ENCODE measurements at places on chromosomes 3 and 15.

- DNase-seq: peak; percentile 37
Observed at GRCh38 chr3:56870436-56870835, 68.7 kb upstream of the ARHGEF3 start.

GRCh38 chr3:78398401-78398800, 1358.5 kb downstream of the ROBO2 start:
- DNase-seq: no peak

- DNase-seq: peak; percentile 74
Observed at GRCh38 chr3:9778143-9779074, 8.7 kb upstream of the CAMK1 start.

DNA sequence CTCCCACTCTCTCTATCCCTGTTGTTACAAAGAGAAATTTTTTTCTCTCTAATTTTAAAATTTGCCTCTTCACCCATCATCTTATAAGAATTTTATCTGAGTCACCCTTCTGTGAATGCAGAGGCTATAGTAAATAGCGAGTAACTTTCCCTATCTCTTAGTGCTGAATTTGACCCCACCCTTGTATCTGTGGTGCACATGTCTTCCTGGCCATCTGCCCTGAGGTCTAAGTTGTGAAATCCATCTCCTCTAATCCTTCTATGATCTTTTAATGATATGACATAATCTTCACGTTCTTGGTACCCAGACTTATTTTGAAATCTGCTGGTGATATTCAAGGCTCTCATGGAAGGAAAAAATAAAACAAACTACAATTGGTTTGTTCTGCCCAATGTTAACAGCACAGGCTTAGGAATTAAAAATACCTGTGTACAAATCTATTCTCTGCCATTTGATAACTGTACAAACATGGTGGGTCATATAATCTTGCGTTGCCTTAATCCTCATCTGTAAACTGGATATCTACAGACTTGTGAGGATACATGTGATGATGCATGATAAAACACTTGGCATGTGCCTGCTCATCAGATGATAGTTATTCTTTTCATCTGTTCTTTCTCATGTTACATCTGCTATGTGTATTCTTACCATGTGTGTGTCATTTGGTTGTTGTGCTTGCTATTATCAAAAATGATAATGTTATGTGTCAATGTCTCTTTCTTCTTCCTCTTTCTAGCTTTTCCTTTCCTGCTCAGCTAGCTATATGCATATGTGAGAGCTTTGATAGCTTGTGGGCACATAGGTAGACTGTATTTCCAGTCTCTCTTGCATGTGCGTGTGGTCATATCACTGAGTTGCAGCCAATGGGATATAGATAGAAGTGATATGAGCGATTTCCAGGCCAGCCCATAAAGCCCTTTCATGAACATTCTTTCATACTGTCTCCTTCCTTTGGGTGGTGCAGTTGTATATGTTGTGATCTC, 13.7 kb upstream of the CCR3 start:
- DNase-seq: peak; percentile 60

- no peak for DNase-seq
Observed at GRCh38 chr3:121467085-121467484, 78.7 kb downstream of the POLQ start.

DNA sequence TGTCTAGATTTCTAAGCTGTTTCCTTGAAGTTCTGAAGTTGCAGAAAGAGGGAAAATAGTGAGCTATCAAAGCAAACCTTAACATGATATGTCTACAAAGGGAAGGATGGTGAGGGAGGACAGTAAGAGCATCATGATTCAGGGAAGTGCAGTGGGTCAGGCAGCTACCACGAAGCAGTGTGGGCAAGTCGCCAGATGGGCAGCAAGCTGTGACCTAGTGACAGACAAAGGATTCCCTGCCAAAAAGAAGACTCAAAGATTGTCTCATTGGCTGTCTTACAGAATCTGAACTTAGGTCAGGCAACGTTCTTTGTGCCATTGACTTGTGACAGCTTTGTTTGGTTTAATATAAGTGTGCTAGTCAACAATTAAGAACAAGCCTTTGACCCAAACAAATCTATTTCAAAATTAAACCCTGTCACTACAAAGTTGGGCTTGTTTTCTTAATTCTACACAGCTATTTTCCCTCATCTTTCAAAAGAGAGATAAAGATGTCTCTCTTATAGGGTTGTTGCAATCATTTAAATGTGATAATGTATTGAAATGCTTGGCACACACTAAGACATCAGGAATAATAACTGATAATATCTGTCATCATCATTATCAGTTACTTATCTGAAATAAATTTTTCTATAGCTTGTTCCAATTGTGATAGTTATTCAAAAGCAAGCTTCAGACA, 153.3 kb downstream of the ECT2 start:
- DNase-seq: no peak
